NCI-H526 (cell line): ENCODE measurements at places on chromosomes 6 and 20.

DNA sequence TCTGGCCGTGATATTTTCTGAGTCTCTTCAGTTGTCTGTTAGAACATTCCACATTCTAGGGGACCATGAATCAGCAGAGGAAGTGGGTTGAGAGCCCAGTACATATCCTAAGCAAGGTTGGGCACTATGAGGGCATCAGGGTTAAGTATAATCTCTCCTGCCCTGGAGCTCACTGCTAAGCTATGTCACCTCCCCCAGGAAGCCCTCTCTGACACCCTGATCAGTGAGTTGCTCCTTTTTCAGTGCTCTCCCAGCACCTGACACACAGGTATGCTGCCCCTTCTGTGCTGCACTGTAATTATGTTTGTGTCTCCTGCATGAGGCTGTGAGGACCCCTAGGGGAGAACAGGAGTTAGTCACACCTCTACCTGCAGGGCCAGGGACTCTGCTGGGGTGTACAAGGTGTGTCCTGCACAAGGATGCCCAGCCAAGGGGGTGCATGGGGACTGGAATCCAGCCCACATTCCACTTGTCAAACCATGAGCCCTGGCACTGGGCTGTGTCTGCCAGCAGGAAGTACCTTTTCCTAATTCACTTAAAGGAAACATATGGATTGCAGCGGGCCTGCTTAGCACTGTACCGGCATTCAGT, 3.9 kb downstream of the RAB44 start:
- peak; percentile 38 for DNase-seq

- DNase-seq: peak; percentile 37
These were observed 84.6 kb downstream of the PDE7B start for GRCh38 chr6:135935941-135936601.

DNA sequence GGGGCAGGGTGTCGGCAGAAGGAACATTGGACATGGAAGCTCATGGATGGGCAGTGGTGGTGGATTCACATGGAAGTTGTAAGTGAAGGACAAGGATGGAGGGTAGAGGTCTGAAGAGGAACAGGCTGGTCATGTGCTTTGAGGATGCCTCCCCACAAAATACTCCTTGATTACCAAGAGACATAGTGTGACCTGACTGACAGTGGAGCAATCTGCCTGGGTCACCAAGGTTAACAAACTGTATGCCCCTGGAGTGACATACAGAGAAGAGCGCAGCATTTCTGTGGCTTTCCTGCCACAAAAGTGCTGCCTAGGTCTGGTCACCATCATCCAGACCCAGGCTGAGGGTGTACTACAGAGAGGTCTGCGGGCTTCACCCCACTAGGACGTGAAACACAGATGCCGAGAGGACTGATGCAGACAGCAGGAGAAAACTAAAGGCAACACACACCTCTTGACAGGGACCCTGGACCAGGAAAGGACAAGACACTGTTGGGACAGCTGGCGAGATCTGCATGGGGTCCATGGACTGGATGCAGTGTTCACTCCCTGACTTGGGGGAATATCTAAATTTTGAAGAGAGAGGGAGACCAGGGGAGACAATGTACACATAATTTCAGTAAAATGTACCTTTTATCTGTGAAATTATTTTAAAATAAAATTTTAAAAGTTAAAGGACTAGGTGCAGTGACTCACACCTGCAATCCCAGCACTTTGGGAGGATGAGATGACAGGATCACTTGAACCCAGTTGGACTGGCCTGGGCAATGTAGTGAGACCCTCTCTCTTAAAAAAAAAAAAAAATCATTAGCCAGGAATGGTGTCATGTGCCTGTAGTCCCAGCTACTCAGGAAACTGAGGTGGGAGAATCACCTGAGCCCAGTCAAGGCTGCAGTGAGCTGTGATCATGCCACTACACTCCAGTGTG, 64.9 kb downstream of the CSE1L start:
- DNase-seq: no peak

DNA sequence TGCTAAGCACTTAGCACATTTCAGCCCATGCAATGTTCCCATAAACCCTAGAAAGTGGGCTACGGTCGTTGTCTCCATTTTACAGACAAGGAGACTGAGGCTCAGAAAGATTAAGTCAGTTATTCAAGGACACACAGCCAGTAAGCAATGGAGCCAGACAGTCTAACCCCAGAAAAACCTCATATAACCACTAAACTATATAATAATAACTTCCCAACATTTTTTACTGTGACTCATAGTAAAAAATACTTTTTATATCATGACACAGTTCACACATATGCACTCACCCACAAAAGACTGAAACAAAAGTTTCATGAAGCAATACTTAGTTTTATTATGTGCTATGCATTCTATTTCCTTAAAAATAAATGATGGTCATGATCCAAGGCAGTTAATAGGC, 66.2 kb upstream of the EYA2 start:
- DNase-seq: no peak

DNA sequence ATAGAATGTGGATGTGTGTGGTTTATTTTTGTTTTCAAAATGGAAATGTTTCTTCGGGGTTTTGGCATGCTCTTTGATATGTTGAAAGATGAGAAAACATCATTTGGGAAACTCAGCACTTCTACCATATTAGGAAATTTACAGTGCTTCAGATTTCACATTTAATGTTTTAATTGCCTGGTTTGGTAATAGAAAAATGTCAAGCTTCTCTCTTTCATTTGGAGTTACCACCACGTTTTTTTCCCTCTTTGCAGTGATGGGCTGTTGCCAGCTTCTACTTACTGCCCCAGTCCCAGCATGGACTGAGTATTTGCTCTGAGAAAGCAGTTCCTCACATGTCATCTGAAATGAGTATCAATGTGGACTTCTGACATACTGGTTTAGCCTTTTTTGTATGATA, 267.7 kb downstream of the PRL start:
- no peak for DNase-seq

DNA sequence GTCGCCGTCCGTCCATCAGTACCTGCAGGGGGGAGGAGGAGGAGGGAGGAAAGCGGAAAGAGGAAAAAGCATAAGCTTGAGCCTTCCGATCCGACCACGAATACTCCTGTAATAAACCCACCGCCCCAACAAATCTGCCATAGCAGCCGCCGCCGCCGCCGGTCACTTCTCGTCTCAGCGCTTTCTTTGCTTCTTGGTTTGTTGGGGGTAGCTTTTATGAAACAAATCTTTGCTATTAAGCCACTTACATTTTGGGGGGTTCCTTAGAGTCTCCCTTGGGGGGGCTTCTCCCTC, 277 bp downstream of the ADGRB3 start:
- DNase-seq: no peak

- DNase-seq: no peak
These were observed 1.0 kb downstream of the BFSP1 start for GRCh38 chr20:17530153-17530552.

GRCh38 chr6:87870556-87870955, 168.5 kb upstream of the AKIRIN2 start:
- no peak for DNase-seq

GRCh38 chr6:80287112-80287511, 180.6 kb downstream of the BCKDHB start:
- no peak for DNase-seq

- DNase-seq: no peak
These were observed 147.4 kb upstream of the BEND6 start for GRCh38 chr6:56807326-56807988.

DNA sequence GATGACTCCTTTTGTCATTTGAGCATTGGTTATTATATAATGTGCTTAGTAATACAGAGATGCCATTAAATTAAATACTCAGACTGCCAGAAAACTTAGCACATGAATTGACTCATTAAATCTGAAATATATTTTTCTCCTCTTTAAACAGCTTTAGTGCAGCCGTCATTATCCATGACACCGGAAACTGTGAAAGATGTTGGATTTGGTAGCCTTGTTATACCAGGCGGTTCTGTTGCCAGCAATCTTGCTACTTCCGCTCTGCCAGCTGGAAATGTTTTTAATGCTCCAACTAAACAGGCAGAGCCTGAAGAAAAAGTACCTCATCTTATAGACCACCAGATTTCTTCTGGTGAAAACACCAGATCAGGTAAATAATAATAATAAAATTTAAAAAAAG, 97.6 kb downstream of the SCAF8 start:
- DNase-seq: no peak

DNA sequence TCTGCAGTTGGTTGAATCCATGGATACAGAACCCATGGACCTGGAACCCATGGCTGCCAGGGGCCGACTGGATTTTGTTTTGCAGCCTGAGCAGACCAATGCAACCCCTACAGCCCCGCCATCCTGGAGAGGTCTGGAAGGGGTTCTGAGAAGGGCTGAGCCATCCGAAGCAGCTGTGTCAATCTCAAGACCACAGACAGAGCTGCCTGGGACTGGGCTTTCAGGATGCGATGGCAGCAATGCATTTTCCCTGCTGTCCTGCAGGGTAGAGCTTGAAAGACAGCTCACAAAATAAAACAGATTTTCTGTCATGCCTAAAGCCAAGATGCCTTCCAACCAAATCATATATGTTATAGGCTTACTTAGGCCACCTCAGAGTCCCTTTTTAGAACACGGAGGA, 125.8 kb upstream of the NXT1 start:
- no peak for DNase-seq

- DNase-seq: peak; percentile 20
These were observed 24.1 kb upstream of the ARFGEF2 start for GRCh38 chr20:48897305-48898010.

- no peak for DNase-seq
These were observed 917.5 kb downstream of the EYS start for GRCh38 chr6:64789476-64789875.

DNA sequence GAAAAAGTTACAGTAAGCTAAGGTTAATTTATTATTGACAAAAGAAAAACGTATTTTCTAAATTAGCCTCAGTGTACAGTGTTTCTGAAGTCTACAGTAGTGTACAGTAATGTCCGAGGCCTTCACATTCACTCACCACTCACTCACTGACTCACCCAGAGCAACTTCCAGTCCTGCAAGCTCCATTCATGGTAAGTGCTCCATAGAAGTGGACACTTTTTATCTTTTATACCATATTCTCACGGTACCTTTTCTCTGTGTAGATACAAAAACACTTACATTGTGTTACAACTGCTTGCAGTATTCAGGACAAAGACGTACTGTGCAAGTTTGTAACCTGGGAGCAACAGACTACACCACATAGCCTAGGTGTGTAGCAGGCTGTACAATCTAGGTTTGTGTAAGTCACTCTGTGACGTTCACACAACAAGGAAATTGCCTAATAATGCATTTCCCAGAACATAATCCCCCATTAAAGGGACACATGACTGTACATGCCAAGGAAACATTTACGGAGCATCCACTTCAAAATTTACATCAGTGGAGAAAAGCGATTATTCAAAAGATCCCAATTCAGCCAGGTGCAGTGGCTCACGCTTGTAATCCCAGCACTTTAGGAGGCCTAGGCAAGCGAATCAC, 133.4 kb downstream of the BANF2 start:
- no peak for DNase-seq

- no peak for DNase-seq
These were observed at the start of gene IL20RA for GRCh38 chr6:137044366-137045221. IL20RA (minus strand) TSS chr6:137044965; CDS start chr6:137044728, 237 bp downstream.

- DNase-seq: no peak
These were observed 716.2 kb downstream of the EYS start for GRCh38 chr6:64990652-64991304.

DNA sequence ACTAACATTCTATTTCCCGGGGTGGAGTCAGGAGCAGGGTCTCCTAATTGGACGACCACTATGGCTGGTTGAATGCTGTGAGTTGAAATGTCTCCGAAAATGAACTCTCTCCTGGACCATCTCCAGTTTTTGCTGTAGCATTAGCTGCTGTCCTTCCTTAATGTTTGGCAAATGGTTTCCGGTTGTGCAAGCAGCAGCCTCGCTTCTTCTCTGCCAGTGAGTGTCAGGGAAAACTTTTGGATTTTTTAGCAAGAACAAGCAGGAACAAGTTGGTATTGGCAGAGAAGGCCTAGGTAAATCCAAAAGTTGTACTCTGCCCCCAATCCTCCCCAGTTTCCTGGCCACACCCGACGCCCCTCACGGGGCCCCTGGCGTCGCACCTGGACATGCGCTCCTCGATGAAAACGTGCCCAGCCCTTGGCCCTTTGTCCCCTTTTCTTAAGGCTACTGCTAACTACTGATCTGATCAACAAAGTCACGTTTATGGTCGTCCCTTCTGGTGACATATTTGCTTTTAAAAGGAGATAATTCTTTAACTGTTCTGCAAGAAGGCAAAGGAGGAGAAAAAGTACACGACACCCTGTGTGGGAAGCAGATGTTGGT, 103.2 kb downstream of the ARMC2 start:
- no peak for DNase-seq

GRCh38 chr6:30152910-30153610, 8.0 kb downstream of the TRIM10 start:
- DNase-seq: no peak

GRCh38 chr6:69349771-69350170, 447.0 kb downstream of the LMBRD1 start:
- no peak for DNase-seq

DNA sequence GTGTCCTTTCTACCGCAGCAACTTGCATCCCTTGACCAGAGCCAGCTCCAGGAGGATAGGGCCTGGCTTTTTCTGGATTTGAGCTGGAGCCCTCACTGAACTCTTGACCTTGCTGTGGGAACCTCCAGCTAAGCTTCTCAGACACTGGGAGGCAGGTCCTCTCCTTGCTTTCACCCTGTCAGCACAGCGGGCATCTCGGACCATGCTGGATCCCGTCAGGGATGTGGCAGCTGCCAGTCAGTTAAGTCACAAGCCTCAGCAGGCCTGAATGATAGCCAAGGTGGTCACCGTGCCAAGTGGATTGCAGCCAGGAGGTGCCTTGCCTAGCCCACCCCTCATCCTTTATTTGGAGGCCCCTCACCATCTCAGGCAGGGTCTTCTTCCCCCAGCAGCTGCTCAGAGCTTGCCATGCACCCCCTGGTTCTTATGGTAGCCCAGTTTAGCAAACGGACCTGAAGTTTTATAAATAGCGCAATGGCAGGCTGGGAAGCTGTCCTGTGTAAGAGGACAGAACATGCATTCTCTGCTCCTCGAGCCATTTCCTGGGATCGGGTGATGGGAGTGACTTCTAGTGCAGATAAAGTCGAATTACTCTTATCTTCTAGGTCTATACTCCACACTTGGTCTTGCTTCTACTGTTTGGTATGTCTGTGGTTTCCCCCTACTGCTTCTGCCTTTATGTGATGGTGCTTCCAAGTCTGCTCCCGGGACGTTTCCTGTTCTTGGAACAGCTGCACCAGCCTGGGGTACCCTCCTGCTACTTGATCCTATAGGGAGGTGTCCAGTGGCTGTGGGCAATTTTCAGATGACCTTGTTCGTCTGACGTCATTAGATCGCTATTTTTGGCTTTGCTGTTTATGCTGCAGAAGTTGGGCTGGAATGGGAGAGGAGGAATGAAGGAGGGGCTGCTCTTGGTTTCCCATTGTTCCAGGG, 7.1 kb upstream of the MYLK2 start:
- DNase-seq: no peak

DNA sequence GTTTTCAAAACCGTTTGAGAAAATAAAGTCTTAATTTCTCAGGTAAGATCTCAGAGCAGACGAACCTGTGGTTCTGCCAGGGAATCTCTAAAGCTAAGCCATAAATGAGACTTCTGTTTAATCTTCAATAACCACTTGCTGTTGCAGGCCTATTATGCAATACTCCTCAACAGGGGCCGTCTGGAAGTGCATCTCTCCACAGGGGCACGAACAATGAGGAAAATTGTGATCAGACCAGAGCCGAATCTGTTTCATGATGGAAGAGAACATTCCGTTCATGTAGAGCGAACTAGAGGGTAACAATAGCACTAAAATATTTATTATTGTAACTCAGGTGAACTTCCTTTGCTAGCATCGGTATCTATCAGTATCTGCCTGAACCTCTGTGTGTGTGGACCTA, 223.7 kb downstream of the ARHGAP18 start:
- no peak for DNase-seq

- DNase-seq: no peak
These were observed 85.1 kb downstream of the LYRM2 start for GRCh38 chr6:89553431-89553830.

GRCh38 chr20:57342829-57343228, 8.2 kb upstream of the RAE1 start:
- DNase-seq: no peak
